ENCODE measurements at places on chromosomes 11 and 22. TPM values are rescaled to one million over a fixed set of nuclear protein-coding genes. Genes with fewer than 3 reads are reported as not detected.

DNA sequence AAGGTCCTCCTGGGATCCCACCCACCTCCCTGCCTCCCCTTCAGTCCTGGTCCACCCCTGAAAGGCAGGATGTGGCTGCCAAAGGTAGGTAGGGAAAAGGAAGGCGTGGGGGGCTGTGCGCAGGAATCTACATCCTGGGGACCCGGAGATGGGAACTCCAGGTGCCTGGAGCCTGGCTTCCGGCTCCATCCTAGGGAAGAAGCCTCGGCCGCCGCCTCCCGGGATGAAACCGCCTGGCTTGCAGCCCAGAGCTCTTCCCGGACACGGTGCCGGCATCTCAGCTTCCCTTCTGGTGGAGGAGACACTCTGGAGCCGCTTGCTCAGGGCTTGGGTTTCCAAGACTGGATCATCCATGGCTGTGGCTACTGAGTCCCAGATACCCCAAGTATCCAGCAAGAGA lies 33.3 kb upstream of the PDGFB start:
- DNase-seq = peak; percentile 48
- no peak overlapping the region for H3K4me3 ChIP-seq
- no peaks in the 10 kb centered on the region for H3K36me3 ChIP-seq
- peaks cover 7% of the 10 kb centered on the region for H3K4me1 ChIP-seq

GRCh38 chr11:60970369-60970774 lies 1.1 kb upstream of the CD6 start:
- H3K4me3 ChIP-seq = no peak overlapping the region
- peak; percentile 54 for DNase-seq
- no peaks in the 10 kb centered on the region for H3K4me1 ChIP-seq
- no peak overlapping the region for H3K27ac ChIP-seq

DNA sequence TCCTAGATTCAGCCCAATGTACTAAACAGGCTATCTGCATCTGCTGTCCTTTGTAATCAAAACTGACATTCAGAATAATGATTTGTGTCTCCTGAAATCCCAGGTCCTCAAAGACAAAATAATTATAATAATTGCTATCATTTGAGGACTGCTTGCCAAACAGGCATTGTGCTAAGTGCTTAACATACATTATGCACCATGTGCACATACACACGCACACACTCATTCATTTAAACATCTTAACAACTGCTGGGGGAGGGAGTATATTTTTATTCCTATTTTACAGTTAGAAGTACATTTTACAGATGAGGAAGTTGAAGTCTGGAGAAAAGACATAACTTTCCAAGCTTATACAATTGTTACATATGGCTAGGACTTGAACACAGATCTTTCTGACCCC lies 308.0 kb upstream of the ZC3H12C start:
- no peaks in the 10 kb centered on the region for H3K4me1 ChIP-seq
- no peaks in the 10 kb centered on the region for H3K36me3 ChIP-seq
- no peaks in the 10 kb centered on the region for H3K27me3 ChIP-seq
- no peak overlapping the region for H3K4me3 ChIP-seq
- H3K27ac ChIP-seq = no peak overlapping the region

Gene FGF4
- total RNA-seq = not detected

DNA sequence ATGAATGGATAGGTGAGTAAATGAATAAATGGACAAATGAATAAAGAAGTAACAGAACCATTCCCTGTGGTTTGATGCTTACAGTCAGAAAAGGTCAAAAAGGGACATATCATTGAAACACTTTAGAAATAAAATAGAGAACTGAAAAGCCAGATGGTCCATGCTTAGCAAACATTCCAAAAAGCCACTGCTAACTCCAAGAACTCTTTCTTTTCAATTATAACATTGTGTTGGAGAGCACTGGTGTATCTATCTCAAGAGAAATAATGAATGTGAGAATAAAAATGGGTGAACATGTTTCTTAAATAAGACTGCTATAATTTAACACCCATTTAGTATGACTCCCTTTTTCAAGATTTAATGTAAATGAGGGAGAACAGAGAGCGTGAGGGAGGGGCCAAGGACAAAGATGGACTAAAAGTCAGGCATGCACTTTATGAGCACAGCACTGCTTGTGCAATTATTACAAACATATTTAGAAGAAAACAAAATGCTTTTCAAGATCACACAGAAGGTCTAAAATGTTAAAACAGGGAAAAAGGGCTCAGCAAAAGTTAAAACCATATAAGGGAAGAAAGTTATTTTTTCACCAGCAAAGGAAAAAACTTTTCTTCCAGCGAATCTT lies 224.3 kb upstream of the PITPNB start:
- H3K4me3 ChIP-seq = no peak overlapping the region
- H3K27me3 ChIP-seq = peaks cover 45% of the 10 kb centered on the region
- H3K27ac ChIP-seq = no peak overlapping the region

Gene OR8G1
- total RNA-seq = not detected

Gene CCDC87
- total RNA-seq = not detected

Gene LMO2
- 0.66 TPM for total RNA-seq

DNA sequence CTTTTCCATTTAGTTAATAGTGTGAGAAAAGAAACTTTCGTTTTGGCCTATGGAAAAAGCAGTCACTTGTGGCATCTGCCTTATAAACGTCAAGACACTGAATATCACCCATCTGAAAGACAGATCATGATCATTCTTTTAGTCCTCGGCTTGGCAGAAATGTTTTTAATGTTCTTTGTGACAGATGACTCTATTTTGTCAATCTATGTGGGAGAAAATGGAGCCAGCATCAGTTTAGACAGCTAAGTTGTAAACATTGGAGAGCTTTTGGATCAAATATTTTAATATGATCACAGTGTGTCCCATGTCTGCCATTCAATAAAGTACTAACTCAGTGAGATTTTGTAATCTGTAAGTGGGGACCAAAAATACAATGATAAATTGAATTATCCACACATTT lies 85.1 kb upstream of the LUZP2 start:
- no peaks in the 10 kb centered on the region for H3K4me1 ChIP-seq
- no peaks in the 10 kb centered on the region for H3K36me3 ChIP-seq
- no peak overlapping the region for H3K4me3 ChIP-seq
- DNase-seq = no peak

GRCh38 chr11:818396-819128 lies at the start of gene PNPLA2:
TSS of gene PNPLA2 (plus strand) at chr11:818914. CDS start at chr11:819719, 805 bp downstream.
- H3K27ac ChIP-seq = peak within 1 kb of the TSS; percentile 40
- DNase-seq = peak; percentile 68
- no peaks in the 10 kb centered on the region for H3K27me3 ChIP-seq
- peaks cover 27% of the 10 kb centered on the region for H3K36me3 ChIP-seq
- H3K4me3 ChIP-seq = peak within 1 kb of the TSS; percentile 72

DNA sequence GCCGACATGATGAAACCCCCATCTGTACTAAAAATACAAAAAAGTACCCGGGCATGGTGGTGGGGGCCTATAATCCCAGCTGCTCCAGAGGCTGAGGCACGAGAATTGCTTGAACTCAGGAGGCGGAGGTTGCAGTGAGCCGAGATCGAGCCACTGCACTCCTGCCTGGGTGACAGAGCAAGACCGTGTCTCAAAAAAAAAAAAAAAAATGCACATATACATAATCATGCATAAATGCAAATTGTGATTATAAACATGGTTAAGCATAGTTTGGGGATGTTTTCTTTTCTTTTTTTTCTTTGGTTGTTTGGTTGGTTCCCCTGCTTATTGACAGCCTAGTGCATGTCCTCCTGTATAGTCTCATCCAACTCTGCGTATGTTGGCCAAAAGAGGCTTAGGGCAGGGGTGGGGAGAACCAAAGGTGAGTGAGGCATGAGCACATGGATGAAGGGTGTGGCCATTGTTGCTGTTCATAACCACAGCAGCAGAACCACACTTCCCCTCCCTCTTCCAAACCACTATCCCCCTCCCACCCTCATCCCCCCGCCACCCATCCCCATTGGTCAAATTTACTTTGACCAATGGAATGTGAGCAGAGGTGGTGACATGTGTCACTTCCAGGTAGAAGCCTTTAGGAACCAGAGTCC lies 6.9 kb upstream of the VPS37C start:
- no peak overlapping the region for H3K4me3 ChIP-seq
- peaks cover under 1% of the 10 kb centered on the region for H3K4me1 ChIP-seq
- no peak overlapping the region for H3K27ac ChIP-seq
- H3K27me3 ChIP-seq = peaks cover 17% of the 10 kb centered on the region
- DNase-seq = no peak
- H3K36me3 ChIP-seq = peaks cover 4% of the 10 kb centered on the region

GRCh38 chr22:19749876-19750275 lies 10.7 kb upstream of the TBX1 start:
- peaks cover 11% of the 10 kb centered on the region for H3K27me3 ChIP-seq
- H3K4me3 ChIP-seq = no peak overlapping the region
- H3K27ac ChIP-seq = no peak overlapping the region
- H3K36me3 ChIP-seq = no peaks in the 10 kb centered on the region

DNA sequence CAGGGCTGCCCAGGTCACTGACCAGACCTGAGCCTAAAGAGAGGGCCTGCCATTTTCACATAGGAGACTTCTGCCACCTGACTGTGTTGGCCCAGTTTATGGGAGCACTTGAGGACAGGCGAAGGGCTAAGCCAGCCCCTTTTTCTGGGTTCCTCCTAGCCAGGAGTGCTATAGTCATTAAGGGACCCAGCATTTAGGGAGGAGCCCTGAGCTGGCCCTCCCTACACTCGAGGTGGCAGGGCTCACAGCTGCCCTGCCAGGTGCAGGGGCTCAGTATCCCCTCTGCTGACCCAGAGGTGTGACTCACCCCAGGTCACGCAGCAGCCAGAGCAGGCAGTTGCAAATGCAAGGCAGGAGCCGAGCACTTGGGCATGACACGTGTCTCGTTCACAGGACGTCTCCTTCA lies 86.3 kb upstream of the CRYBB3 start:
- H3K36me3 ChIP-seq = peaks cover 33% of the 10 kb centered on the region
- peaks cover 29% of the 10 kb centered on the region for H3K4me1 ChIP-seq
- DNase-seq = no peak
- H3K27ac ChIP-seq = peak overlapping the region; percentile 23
- H3K27me3 ChIP-seq = no peaks in the 10 kb centered on the region
- no peak overlapping the region for H3K4me3 ChIP-seq

DNA sequence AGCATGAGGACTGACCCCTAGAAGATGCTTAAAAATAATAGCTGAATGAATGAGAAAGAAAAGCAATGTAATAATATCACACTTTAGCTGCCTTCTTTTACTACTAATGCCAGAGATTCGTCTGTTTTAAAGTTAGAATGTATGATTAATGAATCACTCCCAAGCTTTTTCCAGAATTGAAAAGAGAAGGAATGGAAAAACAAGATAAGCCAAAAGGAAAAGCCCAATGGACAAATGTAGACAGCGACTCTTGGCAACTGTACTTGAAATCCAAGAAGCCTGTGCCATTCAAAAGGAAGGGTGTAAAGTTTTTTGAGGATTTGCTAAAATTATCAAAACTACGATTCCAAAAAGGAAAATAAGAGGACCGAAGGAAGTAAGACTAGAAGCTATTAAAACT lies 40.8 kb upstream of the PAMR1 start:
- H3K27me3 ChIP-seq = no peaks in the 10 kb centered on the region
- H3K27ac ChIP-seq = no peak overlapping the region
- DNase-seq = no peak
- no peaks in the 10 kb centered on the region for H3K36me3 ChIP-seq
- H3K4me3 ChIP-seq = no peak overlapping the region

GRCh38 chr11:2799881-2800654 lies 85.5 kb downstream of the CDKN1C start:
- H3K4me3 ChIP-seq = no peak overlapping the region
- no peaks in the 10 kb centered on the region for H3K36me3 ChIP-seq
- no peak overlapping the region for H3K27ac ChIP-seq
- peaks cover 17% of the 10 kb centered on the region for H3K27me3 ChIP-seq

DNA sequence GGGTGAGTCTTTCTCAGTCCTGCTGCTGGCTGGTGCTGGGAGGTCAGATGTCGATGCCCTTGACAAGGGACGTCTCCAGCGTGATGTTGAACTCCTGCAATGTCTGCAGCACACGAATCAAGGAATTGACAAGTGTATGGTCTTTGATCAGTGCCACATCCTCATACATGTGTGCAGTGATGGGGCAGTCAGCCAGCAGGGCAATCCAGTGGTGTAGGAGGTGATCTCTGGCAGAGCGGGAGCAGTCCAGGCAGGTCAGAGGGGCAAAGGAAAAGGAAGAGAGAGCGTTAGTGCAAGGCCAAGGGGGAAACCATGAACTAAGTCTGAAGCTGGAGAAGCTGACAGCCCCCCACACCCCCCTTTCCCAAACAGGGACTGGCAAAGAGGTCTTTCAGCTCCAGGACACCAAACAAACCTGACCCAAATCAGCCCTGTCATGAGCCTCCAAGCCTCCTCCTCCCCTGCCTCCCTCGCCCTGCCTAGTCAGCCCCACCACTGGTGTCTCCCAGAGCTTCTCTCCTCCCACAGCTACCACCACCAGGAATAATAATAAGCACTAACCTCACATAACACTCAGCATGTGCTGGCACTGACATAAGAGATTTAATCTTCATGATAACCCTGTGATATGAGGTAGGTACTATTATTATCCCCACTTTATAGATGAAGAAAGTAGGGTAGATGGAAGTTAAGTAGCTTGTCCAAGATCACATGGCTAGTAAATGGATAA lies 48.4 kb upstream of the SCUBE2 start:
- peaks cover 47% of the 10 kb centered on the region for H3K36me3 ChIP-seq
- H3K27ac ChIP-seq = peak overlapping the region; percentile 94
- no peak overlapping the region for H3K4me3 ChIP-seq
- H3K27me3 ChIP-seq = no peaks in the 10 kb centered on the region
- H3K4me1 ChIP-seq = peaks cover 36% of the 10 kb centered on the region
- DNase-seq = no peak

DNA sequence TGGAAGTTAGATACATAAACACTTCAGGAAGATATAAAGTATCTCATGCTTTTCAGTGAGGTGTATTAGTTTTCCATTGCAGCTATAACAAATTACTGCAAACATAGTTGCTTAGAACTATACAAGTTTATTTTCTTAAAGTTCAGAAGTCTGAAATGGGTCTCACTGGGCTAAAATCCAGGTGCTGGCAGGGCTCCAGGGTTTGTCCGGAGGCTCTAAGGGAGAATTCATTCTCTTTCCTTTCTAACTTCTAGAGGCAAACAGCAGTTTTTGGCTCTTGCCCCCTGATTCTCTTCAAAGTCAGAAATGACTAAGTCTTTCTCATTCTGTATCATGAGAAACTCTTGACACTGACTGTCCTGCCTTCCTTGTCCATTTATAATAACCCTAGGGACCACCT lies 138.8 kb downstream of the AASDHPPT start:
- no peak for DNase-seq
- no peaks in the 10 kb centered on the region for H3K4me1 ChIP-seq
- no peak overlapping the region for H3K4me3 ChIP-seq
- no peaks in the 10 kb centered on the region for H3K36me3 ChIP-seq

Gene C11orf86
- not detected for total RNA-seq

GRCh38 chr11:111819829-111820237 lies 51.5 kb downstream of the ALG9 start:
- H3K27me3 ChIP-seq = no peaks in the 10 kb centered on the region
- DNase-seq = no peak
- no peak overlapping the region for H3K27ac ChIP-seq
- no peak overlapping the region for H3K4me3 ChIP-seq
- peaks cover 50% of the 10 kb centered on the region for H3K36me3 ChIP-seq

Gene CTSW
- total RNA-seq = not detected
